Melanocyte of skin (primary cell): ENCODE measurements at places on chromosomes 16 and 17. TPM values are rescaled to one million over a fixed set of nuclear protein-coding genes. Genes with fewer than 3 reads are reported as not detected.

The PPP1R27 gene
- total RNA-seq = not detected in 2 replicates

The WSCD1 gene
- 0.36 and 2.1 TPM in 2 replicates for total RNA-seq

The MEFV gene
- 0.33 TPM in 1 of 2 replicates, not detected in the other for total RNA-seq

The CIBAR2 gene
- total RNA-seq = not detected in 2 replicates

The HIC1 gene
- total RNA-seq = 0.34 and 1.5 TPM in 2 replicates

The KRTAP9-7 gene
- total RNA-seq = not detected in 2 replicates

The OTOP2 gene
- not detected in 2 replicates for total RNA-seq

The RASD1 gene
- 1.7 TPM in 2 replicates for total RNA-seq

The SLC5A10 gene
- 4.4 and 5.5 TPM in 2 replicates for total RNA-seq

The OTOA gene
- total RNA-seq = under 0.01 and 0.36 TPM in 2 replicates

The GPR142 gene
- total RNA-seq = not detected in 2 replicates

The MYL11 gene
- not detected in 2 replicates for total RNA-seq

The GDPD1 gene
- 2.1 and 4.7 TPM in 2 replicates for total RNA-seq

The NTN3 gene
- 0.34 TPM in 1 of 2 replicates, not detected in the other for total RNA-seq

The DPEP2 gene
- total RNA-seq = not detected in 2 replicates

The ZNF652 gene
- total RNA-seq = 19.3 and 27.9 TPM in 2 replicates

The CCDC144A gene
- 1.7 and 6.3 TPM in 2 replicates for total RNA-seq
